ENCODE measurements at places on chromosomes 2 and 18.

DNA sequence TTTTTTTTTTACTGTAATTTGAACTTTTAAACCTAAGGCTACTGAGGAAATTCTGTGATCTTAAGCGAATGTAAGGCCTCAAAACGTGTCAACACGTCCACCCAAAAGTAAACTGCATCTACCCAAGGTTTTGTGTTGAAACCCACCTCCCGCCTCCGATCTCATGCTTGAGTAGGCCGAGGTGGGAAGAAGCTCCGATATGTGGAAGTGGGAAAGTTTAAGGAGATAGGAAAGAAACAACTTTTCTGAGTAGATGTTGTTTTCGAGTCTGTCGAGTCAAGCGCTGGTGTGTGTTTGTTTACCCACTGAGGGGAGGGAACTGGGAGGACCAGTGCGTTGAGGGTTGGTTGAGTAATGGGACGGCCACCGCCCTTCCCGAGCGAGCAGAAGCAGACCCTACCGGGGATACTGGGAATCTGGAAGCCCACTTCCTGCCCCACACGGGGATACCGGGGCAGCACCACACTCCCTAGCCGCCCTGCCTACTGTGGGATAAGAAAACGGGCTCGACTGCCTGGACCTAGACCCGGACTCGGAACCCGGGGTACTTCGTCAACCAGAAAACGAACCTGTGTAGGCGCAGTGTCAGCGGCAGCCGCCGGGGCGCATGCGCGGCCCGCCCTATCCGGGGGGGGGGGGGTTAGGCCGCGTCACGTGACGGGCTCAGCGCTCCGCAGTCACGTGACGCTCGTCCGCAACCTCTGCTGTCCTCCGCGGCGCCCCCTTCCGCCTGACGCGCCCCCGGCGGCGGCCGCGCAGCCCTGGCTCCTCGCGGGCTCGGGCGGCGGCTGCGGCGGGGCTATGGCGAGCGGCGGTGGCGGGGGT, at the start of gene RETREG2:
RETREG2 (plus strand) TSS at position 724 of the 825 bp plus-strand sequence; CDS start at position 802, 78 bp downstream.
- peak; percentile 93 for DNase-seq

GRCh38 chr18:73079920-73080319, 212.1 kb upstream of the NETO1 start:
- no peak for DNase-seq

GRCh38 chr2:201862843-201863242, 56.5 kb downstream of the CDK15 start:
- DNase-seq, result no peak

- no peak for DNase-seq
Observed at GRCh38 chr2:184413221-184413620, 185.1 kb upstream of the ZNF804A start.

GRCh38 chr2:198162276-198162675, 357.9 kb downstream of the PLCL1 start:
- no peak for DNase-seq

GRCh38 chr2:229715895-229716507, 1.6 kb upstream of the DNER start:
- peak; percentile 9 for DNase-seq

Data from lung (tissue), 17 donors.